Activated CD4-positive, CD25-positive, alpha-beta regulatory T cell (primary cell): ENCODE measurements at places on chromosomes 5 and 9.

DNA sequence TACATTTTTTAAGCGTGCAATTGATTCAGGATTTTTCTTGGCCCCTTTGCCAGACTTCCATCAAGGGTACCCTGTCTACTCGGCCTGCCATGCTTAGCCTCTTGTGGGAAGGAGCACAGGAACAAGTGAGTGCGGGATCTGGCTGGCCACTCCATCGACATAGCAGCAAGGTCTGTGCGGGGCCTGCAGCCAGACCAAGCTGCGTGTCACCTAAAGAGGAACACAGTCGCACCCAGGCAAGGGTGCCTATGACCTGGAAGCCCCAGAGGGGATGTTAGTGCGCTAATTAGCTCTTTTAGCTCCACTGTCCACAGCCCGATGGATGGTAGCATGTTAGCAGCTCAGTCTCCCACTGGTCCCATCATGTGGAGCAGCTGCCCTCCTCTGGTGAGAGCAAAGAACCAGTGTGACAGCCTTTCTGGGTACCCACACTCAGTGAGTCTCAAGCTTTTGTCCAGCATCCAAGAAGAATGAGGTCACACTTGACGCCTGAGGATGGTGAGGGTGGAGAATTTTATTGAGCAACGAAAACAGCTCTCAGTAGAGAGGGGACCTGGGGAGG, 38.7 kb downstream of the FTMT start:
- no peak for DNase-seq

GRCh38 chr9:114850871-114851270, 45.0 kb upstream of the TNFSF15 start:
- DNase-seq = no peak

DNA sequence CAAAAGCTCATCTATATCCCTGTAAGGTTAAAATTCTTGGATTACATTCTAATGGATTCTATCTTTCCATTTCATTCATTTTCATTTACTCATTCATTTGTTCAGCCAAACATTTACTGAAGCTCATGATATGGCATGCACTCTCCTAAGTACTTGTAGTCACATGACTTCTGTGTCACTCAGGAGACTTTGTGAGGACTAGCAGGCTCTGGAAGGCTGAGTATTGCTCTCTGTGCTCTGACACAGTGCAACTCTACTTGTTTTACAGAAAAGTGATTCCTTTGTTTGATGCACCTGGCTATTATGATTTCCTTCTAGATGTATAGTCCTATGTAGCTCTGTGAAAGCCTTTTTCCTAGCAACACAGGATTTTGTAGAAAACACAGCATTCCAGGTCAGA, 53.0 kb downstream of the YIPF5 start:
- DNase-seq = no peak

GRCh38 chr9:102768002-102768401, 227.1 kb upstream of the CYLC2 start:
- no peak for DNase-seq

- no peak for DNase-seq
Measured at GRCh38 chr9:138016406-138017187, 139.0 kb downstream of the CACNA1B start.

- no peak for DNase-seq
Measured at GRCh38 chr9:113989017-113989713, 88.9 kb downstream of the AMBP start.

DNA sequence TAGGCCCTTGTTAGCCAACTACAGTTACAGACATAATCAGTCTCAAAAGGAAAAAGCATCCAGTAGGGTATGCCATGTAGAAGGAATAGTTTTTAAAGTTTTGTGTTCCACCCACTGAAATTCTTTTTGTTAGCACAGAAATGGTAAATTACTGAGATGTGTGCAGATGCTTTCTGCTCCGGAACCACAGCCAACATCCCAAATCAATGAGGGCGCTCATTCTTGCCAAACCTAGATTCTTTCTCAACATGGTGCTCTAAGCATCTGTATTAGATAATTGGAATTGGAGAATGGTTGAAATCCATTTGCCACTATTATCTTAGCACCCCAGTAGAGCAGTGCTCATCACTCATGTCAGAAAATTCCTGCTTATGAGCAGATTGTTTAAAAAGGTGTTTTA, 127.8 kb downstream of the SEC61B start:
- no peak for DNase-seq

DNA sequence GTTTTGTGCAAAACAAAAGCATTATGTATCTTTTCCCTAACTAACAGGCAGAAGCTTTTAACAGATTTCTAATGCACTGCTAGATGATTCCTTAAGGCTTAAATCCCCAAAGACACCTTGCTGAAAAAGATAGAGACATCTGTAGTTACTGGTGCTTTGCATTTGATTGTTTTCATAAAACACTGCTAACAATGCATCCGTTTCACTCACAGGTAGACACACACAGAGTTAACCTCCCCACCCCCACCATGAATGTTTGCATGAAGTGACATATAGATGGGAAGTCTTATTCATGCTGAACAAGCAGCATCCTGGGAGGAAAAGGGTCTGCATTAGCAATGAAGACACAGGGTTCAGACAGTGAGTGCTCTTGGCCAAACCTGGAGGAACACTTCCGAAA, 100.9 kb downstream of the ASTN2 start:
- no peak for DNase-seq

- no peak for DNase-seq
Measured at GRCh38 chr9:27528076-27528885, 1.3 kb downstream of the MOB3B start.

DNA sequence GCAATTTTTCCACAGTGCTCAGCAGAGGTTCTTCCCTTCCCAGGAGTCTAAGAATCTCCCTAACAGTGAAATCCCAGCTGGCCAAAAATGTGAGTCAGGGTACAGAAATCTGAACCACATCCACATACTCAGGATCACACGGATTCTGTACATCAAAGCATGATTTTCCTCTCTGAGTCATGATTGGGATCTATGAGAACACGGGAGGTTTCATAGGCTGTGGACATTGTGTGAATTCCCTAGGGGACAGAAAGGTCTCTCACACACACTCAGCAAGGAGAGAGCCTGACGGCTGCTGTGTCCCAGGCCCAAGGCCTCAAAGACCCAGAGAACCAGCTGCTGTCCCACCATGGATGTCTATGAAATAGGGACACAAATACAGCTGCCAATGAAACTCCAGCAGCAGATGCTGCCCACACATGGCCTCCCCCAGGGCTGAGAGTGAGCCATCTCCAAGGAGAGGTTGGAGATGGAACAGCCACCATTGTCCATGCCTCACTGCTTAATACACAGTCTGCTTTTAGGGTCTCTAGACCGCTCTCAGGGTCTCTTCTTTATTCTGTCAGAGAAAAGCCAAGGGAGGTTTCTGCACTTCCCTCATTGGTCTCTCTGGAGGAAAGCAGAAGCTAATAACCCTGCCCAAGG, 102.7 kb downstream of the ADAMTS12 start:
- DNase-seq = no peak

GRCh38 chr5:128494516-128494915, 43.5 kb downstream of the FBN2 start:
- no peak for DNase-seq

DNA sequence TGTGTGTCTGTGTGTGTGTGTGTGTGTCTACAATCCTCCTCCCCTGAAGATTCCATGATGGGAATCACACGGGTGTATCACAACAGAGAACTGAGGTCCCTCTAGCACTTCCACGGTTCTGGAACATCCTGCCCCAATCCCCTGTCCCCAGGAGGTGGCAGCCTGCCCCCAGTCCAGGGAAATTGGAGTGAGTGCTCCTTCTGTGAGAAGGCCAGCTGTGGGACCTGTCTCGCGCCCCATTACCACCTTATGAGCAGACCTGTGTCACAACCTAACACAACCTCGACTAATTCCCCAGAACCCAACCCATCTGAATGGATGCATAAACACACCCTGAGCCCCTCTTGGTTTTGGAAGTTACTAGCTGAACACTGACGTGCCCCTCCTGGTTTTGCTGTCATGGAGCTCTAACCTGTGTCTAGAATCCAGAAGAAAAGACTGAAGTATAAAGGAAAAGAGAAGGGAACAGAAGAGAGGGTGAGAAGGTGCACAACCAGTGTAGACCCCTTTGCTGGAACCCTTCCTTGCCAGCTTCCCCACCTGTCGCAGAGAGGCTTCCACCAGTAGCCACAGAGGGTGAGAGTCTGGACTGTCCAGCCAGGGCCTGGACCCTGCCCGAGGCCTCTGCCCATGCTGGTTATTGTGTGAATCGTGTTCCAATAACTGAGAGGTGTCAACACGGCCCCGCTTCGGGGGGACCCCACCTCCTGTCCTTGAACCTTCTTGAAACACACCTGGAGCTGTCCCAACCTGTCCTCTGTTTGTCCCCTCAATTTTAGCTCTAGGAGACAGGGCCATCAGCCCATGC, 3.4 kb downstream of the BTNL9 start:
- no peak for DNase-seq

- no peak for DNase-seq
Measured at GRCh38 chr9:33809506-33809905, 7.5 kb upstream of the UBE2R2 start.

DNA sequence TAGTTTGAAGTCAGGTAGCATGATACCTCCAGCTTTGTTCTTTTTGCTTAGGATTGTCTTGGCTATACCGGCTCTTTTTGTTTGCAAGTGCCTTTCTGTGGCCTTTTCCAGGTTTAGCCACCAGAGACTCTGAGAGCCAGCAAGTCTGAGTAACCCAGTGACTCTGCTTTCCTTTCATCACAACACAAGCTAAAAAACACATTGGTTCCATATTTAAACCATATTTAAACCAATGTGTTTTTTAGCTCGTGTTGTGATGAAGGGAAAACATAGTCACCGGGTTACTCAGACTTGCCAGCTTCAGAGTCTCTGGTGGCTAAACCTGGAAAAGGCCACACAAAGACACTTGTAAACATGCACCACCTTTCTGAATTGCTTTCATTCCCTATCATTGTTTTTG, 493.3 kb downstream of the NTRK2 start:
- DNase-seq = no peak

- no peak for DNase-seq
Measured at GRCh38 chr5:102790748-102791147, 35.6 kb downstream of the PAM start.

GRCh38 chr9:130461218-130461630, 16.5 kb downstream of the ASS1 start:
- DNase-seq = peak; percentile 74

DNA sequence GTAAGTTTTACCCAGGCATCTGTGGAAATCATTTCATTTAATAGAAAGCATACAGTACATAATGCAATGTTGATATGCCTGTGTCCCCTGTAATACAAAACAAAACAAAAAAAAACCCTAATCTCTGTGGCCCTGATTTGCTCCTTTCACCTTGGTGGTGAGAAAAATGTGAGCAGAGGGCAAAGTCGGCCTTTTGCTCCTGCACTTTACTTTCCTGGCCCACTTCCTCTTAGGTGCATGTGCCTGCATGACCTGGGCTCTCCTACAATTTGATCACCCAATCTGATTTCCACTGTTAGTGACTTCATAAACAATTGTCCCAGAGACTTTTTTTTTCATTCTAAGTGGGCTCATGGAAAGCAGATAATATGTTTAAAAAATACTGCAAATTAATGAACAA, 424.3 kb downstream of the SEMA5A start:
- no peak for DNase-seq

DNA sequence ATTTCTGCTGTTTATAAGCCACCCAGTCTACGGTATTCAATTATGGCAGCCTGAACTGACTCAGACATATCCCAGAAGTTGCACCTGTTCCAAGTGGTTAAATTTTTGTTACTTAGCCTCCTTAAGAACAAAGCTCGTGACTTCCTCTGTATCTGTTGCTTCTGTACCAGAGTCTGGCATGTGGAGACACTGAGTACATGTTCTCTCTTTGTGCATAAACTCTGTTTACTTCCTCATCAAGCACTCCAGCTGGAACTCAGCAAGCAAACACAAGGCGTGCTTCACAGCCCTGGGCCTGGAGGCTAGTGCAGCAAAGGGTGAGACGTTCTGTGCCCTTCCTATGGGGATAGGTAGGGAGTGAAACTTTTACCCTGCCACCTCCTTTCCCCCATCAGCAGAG, 19.0 kb downstream of the C9orf152 start:
- no peak for DNase-seq

- no peak for DNase-seq
Measured at GRCh38 chr9:8943392-8943791, 1143.8 kb upstream of the DMAC1 start.

GRCh38 chr5:95241161-95241560, 43.7 kb downstream of the MCTP1 start:
- no peak for DNase-seq

DNA sequence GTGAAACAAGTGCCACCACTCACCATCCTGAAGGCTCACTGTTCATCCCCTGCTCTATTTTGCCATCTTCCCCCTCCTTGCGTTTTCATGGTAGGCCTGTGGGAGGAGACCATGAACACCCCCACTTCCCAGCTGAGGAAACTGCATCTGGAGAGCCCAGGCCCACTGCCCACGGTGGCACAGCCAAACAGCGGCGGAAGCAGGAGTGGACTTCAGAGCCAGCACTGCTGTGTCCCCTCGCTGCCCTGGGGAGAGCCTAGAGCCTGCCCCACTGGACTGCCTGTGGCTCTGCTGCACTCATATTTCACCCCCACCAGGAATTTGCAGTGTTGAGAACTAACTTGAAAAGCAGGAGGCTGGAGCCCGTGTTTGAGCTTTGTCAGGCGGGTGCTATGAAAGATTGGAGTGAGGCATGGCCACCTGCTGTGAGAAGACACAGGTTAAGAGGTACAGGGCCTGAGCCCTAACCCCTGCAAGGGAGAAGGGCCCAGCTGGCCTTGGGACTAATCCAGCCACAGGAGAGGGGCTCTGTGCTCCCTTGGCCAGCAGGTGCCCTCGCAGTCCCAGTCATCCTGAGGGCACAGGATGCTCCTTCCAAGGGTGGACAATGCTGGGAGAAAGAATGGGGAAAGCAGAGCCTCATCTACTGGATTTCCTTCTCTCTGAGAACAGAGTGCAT, 79.0 kb downstream of the MACROH2A1 start:
- no peak for DNase-seq

GRCh38 chr5:129500101-129500500, 40.0 kb downstream of the ADAMTS19 start:
- no peak for DNase-seq

DNA sequence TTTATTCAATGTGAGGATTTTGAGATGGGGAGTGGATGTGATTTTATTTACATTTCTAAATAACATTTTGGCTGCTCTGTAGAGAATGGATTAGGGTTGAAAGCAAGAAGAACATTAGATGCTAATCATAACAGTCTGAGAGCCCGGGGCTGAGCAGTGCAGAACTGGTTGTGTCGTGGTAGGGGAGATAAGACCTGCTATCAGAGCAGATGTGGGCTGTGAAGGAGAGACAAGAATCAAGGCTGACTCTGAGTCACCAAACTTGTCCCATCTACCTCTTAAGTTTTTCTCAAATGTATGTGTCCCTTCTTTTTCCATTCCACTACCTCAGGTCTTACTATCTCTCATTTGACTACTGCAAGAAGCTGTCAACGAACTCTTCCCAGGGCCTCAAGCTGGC, 35.4 kb upstream of the SLC28A3 start:
- no peak for DNase-seq

DNA sequence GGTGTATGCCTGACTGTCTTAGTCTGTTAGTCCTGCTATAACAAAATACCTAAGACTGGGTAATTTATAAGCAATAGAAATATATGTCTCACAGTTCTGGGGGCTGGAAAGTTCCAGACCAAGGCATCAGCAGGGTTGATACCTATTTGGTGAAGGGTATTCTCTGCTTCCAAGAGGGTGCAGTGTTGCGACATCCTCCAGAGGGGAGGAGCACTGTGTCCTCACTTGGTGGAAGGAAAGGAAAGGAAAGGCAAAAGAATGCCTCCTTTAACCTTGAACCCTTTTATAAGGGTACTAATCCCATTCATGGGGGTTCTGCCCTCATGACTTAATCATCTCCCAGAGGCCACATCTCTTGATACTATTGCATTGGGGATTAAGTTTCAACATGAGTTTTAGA, 42.0 kb upstream of the SLC24A2 start:
- DNase-seq = no peak

- DNase-seq = no peak
Measured at GRCh38 chr5:80239680-80240367, 16.0 kb downstream of the SERINC5 start.
